ENCODE measurements at places on chromosomes 11 and 22. TPM values are rescaled to one million over a fixed set of nuclear protein-coding genes. Genes with fewer than 3 reads are reported as not detected.

Gene GRM5
- not detected for total RNA-seq

Gene C11orf97
- total RNA-seq, result not detected

Gene SCGB1A1
- total RNA-seq, result not detected

Gene VSIG10L2
- total RNA-seq, result not detected

Gene TPBGL
- total RNA-seq, result 0.18 TPM

Gene SIK3
- total RNA-seq, result 32.6 TPM

Gene CCDC73
- total RNA-seq, result 0.11 TPM

Gene MS4A3
- not detected for total RNA-seq

Gene RIBC2
- total RNA-seq, result 14.0 TPM

Gene LYVE1
- not detected for total RNA-seq

Data from T-helper 2 cell treated with Interferon-gamma antibody and Interleukin-4, amounts not matched to agents 100 ng/mL and 5 ng/mL, for 36 hours (primary cell).